ENCODE measurements at places on chromosomes 1 and 21. TPM values are rescaled to one million over a fixed set of nuclear protein-coding genes. Genes with fewer than 3 reads are reported as not detected.

The PRDM15 gene
- 11.2 TPM for total RNA-seq

The SPRR2A gene
- total RNA-seq, result not detected

The LRRC53 gene
- not detected for total RNA-seq

The KIF21B gene
- total RNA-seq, result 0.46 TPM

The MRPL55 gene
- 53.0 TPM for total RNA-seq

The WDR64 gene
- not detected for total RNA-seq

DNA sequence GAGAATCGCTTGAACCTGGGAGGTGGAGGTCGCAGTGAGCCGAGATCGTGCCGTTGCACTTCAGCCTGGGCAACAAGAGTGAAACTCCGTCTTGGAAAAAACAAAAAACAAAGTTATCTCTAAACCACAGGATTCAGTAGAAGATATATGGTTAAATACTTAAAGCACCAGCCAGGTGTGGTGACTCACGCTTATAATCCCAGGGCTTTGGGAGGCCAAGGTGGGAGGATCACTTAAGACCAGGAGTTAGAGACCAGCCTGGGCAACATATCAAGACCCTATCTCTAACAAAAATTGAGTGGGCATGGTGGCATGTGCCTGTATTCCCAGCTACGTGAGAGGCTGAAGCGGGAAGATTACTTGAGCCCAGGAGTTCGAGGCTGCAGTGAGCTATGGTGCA is 5.6 kb downstream of the NECAP2 start:
- H3K4me1 ChIP-seq, result no peaks in the 10 kb centered on the region
- no peak for DNase-seq
- no peaks in the 10 kb centered on the region for H3K27me3 ChIP-seq
- H3K4me3 ChIP-seq, result no peak overlapping the region

DNA sequence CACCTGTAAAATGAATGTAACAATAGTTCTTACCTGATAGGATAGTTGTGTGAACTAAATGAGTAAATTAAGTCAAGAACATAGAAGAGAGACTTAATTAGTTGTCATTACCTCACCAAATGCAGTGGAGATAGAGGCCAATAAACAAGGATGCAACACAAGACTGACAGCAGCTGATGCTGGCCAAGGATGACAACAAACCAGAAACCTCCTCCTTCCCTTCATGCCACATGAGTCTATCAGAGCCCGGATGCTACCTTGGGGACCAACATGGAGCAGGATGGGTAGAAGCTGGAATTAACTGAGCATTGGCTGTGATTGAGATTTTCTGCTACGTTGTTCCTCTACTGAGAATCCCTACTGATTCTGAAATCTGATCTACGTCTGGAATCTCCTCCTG is 30.3 kb upstream of the USP1 start:
- H3K4me1 ChIP-seq, result no peaks in the 10 kb centered on the region
- H3K36me3 ChIP-seq, result no peaks in the 10 kb centered on the region
- DNase-seq, result no peak
- H3K4me3 ChIP-seq, result no peak overlapping the region
- H3K27ac ChIP-seq, result no peak overlapping the region
